ENCODE measurements at places on chromosomes 13 and 19. TPM values are rescaled to one million over a fixed set of nuclear protein-coding genes. Genes with fewer than 3 reads are reported as not detected.

The SHANK1 gene
- total RNA-seq = 2.1 TPM

The NLRP4 gene
- total RNA-seq = not detected

The FBXW9 gene
- 3.8 TPM for total RNA-seq

The FAM174C gene
- total RNA-seq = 18.6 TPM

The OR4F17 gene
- total RNA-seq = not detected

The SHISA7 gene
- not detected for total RNA-seq

The CATSPERD gene
- total RNA-seq = not detected

The NALCN gene
- 13.6 TPM for total RNA-seq

The ZNF565 gene
- total RNA-seq = 5.9 TPM

The ZNF491 gene
- total RNA-seq = 3.0 TPM

The SYCN gene
- total RNA-seq = not detected

Data from aortic smooth muscle cell (primary cell).